K562 (cell line): ENCODE measurements at places on chromosomes 7 and 10. TPM values are rescaled to one million over a fixed set of nuclear protein-coding genes. Genes with fewer than 3 reads are reported as not detected.
A peak's percentile ranks its signal among the peaks of the same experiment; 100 is the strongest.

GRCh38 chr7:106344861-106345260 lies 60.1 kb upstream of the NAMPT start:
- DNase-seq, result no peak
- H3K4me3 ChIP-seq, result no peak overlapping the region
- H3K27ac ChIP-seq, result no peak overlapping the region

The SPAM1 gene
- not detected in 2 replicates for total RNA-seq

DNA sequence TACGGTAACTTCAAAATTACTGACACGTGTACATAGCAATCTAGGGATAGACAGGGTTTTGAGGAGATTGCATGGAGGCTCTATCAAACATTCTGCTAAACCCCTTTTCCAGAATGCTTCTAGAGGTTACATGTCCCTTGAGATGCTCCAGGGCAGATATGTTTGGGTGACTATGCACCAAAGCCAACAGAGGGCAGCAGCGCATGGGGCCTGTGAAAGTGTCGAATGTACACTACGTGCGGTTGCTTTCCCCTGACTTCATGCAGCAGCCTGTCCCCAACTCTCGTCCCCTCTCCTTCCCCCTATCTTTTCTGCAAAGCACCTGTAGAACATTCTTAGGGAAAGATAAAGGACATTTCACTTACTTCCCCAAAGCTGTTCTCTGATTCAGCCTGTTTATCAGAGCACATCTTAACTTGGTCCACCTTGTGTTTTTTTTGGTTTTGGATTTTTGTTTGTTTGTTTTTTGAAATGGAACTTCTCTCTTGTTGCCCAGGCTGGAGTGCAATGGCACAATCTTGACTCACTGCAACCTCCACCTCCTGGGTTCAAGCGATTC lies 90.2 kb downstream of the UBE3C start:
- no peak overlapping the region for H3K27ac ChIP-seq
- no peaks in the 10 kb centered on the region for H3K27me3 ChIP-seq

The FAM25A gene
- not detected in 2 replicates for total RNA-seq

The KIF11 gene
- 30.1 and 33.0 TPM in 2 replicates for total RNA-seq

The SYT15B gene
- 0.18 and 0.22 TPM in 2 replicates for total RNA-seq

GRCh38 chr10:66819691-66820090 lies 106.1 kb upstream of the LRRTM3 start:
- no peaks in the 10 kb centered on the region for H3K4me1 ChIP-seq
- no peak for DNase-seq
- H3K36me3 ChIP-seq, result no peaks in the 10 kb centered on the region
- no peaks in the 10 kb centered on the region for H3K27me3 ChIP-seq
- no peak overlapping the region for H3K27ac ChIP-seq

The MMRN2 gene
- total RNA-seq, result 1.3 and 2.0 TPM in 2 replicates

DNA sequence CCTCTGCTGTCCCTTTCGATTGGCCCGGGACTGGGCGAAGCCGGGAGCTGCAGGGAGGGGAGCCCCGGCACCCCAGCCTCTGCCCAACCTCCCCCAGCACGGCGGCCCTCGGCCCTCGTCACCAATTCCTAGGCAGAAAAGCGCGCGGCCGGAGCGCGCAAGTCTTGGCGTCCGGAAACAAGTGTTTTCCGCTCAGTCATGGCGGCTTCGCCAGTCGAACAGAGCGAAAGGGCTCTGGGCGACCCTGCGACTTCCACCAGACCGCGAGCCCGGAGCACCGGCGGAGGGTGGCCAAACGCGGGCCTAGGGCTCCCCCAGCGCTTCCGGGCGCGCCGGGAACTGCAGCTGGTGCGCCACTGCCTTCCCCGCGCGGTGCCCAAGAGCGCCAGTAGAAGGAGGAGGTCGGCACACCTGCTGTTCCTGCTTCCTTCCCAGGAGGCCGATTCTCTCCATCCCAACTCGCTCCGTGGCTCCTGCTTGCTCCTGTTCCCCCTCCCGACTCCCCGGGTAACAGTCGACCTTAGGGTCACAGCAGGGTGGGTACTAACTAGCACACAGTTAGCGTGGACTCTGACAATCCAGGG lies 729.9 kb downstream of the ZWINT start:
- H3K4me1 ChIP-seq, result no peaks in the 10 kb centered on the region
- peak; percentile 5 for DNase-seq
- H3K27me3 ChIP-seq, result no peaks in the 10 kb centered on the region
- no peak overlapping the region for H3K27ac ChIP-seq
- no peak overlapping the region for H3K4me3 ChIP-seq

The AKR1C8 gene
- 0.24 TPM in 1 of 2 replicates, not detected in the other for total RNA-seq

- no peak overlapping the region for H3K4me3 ChIP-seq
- H3K27me3 ChIP-seq, result no peaks in the 10 kb centered on the region
- peak; percentile 28 for DNase-seq
- no peak overlapping the region for H3K27ac ChIP-seq
These were observed 298.9 kb upstream of the HPS1 start for GRCh38 chr10:98745645-98746044.

The CLCN1 gene
- total RNA-seq, result not detected in 2 replicates

GRCh38 chr10:79403441-79404230 lies 41.8 kb downstream of the ZCCHC24 start:
- H3K4me1 ChIP-seq, result peaks cover 71% of the 10 kb centered on the region
- no peaks in the 10 kb centered on the region for H3K27me3 ChIP-seq
- no peak overlapping the region for H3K27ac ChIP-seq

The SH2D4B gene
- total RNA-seq, result 0.13 TPM in 1 of 2 replicates, not detected in the other
